CD4-positive, alpha-beta T cell treated with Interleukin-21 for 1 hour (primary cell): ENCODE measurements at places on chromosomes 3 and 15.

- no peak for DNase-seq
Measured at GRCh38 chr3:64915778-64916177, 228.0 kb upstream of the ADAMTS9 start.

DNA sequence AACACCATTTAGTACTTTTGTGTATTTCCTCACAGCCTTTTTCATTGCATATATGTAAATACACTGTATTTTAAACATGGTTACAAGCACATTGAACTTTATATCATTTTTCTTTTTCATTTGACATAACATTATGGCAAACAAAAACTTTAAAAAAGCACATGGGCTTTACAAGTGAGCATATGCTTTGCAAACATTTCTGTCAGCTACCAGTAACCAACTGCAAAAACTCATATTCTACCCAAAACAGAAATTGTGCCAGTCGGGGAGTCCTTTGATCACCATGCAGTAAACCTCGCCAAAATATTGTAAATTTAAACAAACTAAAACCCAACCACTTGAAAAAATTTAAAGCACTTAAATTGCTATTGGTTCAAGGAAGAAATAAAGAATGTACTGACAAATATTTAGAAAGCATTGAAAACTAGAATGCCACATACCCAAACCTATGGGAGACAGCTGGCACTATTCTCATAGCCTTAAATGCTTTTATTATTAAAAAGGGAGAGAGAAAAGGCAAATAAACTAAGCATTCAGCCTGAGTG is 24.4 kb downstream of the ZNF710 start:
- DNase-seq = no peak

DNA sequence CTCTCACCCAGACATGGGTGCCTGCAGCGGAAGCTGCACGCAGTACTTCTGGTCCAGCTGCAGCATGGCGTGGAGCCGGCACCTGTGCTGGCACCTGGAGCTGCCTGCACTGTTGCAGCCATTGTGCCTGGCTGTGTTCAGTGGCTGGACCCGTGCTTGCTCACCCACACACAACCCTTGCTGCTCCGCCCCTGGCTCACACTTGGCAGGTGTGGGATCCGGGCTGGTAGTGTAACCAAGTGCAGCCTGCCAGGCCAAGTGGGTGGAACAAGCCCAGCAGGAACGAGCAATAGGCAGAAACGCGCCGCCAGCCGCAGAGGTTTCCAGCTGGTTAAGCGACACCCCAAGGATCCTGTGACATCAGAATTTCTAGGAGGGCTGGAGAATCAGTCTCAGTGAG is 11.2 kb upstream of the SCAPER start:
- DNase-seq = no peak

- DNase-seq = no peak
Measured at GRCh38 chr3:4458961-4459360, 8.1 kb downstream of the SUMF1 start.

DNA sequence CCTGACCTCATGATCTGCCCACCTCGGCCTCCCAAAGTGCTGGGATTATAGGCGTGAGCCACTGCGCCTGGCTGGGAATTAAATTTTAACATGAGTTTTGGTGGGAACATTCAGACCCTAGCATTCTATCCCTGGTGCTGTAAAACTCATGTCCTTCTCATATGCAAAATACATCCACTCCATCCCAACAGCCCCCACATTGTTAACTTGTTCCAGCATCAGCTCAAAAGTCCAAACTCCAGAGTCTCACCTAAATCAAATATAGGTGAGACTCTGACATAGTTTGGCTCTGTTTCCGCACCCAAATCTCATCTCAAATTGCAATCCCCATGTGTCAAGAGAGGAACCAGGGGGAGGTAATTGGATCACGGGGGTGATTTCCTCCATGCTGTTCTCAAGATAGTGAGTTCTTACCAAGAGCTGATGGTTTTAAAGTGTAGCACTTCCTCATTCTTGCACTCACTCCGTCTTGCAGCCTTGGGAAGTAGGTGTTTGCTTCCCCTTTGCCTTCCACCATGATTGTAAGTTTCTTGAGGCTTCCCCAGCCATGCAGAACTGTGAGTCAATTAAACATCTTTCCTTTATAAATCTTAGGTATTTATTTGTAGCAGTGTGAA is 96.2 kb upstream of the PLCL2 start:
- DNase-seq = no peak

- no peak for DNase-seq
Measured at GRCh38 chr15:29805043-29805707, 17.1 kb downstream of the TJP1 start.
